ENCODE measurements at places on chromosomes 7 and 10.

DNA sequence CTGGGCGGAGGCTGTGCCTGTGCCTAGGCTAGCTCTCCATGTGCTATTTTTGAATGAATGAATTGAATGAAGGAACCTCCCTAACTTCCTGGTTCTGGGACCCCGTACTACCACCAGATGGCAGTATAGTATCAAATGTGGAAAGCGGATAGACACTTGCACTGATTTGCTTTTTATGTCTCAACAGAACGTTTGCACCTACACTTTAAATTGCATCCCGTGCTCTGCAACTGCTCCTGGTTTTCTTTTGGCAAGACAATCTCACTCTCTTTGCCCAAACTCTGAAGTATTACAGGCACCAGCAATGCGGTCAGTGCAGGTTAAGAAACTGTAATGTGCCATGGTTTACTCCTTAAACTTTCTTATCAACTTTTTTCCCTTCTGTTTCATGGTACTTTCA lies 6.5 kb downstream of the FZD8 start:
- peak; percentile 43 for DNase-seq

DNA sequence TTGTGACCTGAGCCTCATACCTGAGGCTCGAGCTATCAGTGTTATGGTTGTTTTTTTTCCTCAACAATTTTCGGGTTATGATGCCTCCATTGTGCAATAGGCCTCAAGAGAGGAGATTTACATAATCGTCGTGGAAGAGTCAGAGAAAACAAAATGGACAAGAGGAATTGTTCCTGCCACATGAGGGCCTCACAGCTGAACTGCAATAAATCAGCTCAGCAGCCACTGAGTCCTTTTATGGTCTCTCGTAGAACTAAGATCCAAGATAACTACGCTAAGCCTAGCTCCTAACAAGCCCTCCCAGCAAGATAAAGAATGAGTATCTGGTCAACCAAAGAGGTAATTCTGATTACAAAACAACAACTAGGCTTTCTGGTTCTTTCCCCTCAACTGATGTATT lies 336.8 kb downstream of the WDR11 start:
- DNase-seq: no peak

- DNase-seq: no peak
These were observed 739.6 kb downstream of the CCSER2 start for GRCh38 chr10:85067955-85068354.

DNA sequence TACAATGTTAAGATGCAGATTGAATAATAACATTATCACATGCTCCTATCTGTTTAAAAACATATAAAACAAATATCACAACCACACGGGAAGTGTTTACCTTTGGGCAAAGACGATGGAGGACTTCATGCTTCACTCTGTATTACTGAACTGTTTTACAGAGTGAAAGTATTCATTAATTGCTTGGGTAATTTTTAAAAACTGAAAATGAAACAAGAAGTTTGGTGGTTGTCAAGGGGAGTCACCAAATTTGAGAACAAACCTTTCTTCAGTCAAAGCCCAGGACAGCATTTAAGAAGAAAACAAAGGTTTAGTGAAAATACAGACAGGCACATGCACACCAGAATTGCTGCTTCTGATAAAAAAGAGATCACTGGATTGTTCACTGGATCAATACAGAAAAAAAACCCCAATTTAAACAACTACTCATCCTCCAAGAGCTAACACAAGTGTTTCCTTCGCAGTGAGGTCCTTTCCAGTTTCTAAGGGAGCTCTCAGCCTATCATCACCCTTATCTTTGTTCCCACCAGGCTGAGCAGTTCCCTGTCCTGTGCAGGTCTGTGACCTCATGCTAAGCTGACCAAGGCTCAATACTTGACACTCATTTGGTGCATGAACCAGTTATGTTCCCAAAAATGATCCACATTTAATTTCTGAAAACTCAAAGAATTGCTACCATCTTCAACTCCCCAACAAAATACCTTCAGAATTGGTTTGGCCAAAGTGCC lies 8.8 kb downstream of the PARP12 start:
- no peak for DNase-seq

DNA sequence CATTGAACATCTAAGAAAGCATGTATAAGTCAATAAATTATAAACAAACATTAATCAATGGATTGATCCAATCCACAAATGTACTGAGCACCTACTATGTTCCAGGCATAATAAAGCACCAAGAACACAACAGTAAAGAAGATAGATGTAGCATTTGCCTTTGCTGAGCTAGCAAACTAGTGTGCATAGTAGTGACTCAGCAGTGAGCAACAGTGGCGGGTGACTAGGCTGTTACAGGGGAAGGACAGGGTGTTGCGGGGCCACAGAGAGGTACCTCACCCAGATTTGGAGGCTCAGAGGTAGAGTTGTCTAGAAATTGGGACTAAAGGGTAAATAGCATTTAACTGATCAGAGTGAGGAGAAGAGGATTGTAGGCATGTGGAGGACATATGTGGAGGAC lies 83.6 kb downstream of the NXPH1 start:
- no peak for DNase-seq

DNA sequence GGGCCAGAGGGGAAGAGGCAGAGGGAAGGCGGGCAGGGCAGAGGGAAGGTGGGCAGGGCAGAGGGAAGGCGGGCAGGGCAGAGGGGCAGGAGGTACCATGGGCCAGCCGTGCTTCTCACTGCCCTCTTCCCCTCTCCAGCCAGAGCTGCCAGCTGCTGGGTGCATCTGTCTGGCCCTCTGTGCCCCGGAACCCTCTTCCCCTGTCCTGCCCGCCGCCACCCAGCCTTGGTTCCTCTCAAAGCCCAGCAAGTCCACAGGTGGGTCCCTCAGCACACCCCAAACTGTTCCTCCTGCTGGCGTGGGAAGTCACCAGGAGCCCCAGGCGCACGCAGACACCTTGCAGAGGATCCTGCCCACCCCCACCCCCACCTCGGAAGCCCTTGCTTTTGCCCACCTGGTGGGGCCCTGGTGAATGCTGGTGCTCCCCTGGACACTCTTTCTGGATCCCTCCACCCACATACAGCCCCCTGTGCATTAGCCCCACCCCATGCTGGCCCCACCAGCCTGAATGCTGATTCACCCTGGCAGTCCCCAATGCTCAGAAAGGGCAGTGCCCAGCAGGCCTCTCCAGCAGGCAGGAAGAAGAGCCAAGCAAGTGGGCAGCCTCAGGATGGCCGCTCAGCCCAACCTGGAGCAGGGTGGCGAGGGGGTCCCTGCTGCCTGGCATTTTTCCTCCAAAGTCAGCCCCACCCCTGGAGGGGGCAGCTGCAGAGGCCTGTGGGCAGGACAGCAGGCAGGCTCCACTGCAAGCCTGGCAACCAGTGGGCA lies 1.9 kb upstream of the PWWP2B start:
- DNase-seq: no peak

DNA sequence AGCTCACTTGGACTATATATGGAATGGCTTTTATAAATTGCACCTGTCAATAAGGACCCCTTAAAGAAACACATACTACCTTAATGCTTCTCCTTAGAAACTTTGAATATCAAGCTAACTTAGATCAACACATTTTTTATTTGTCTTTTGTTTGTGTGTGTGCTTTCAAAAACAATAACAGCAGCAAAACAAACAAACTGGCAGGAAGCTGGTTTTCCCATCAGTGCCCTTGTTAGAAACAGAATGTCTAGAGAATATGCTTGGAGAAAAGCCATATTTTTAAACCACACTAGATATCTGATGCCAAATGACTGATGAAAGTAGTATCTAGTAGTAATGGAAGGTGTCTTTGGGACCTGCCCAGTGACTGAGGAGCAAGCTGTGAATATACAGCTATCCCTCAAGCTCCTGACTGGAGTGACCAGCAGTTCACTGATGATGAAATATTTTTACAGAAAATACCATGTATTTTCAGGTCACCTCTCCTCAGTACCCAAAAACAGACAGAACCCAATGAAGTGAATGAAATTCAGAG lies 1.0 kb downstream of the PDE1C start:
- DNase-seq: no peak

- no peak for DNase-seq
These were observed 62.6 kb downstream of the MEST start for GRCh38 chr7:130554481-130554880.

DNA sequence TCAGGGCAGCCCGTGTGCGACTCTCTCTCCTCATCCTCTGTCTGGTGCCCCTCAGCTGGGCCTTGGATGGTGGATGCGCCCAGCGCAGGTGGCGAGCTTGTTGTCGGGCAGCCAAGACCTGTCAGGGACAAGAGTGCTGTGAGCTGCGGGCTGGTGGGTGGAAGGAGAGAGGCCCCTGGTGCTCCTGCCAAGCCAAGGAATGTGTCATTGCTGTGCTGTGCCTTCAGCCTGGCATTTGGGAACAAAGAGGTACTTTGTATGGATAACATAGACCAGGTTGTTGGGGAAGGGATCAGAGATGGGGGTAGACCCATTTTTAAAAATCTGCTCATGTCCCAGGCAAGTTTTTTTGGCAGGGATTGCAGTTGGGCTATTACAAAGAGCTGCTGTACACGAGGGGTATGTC lies 120.9 kb downstream of the PKD1L1 start:
- DNase-seq: peak; percentile 54

GRCh38 chr10:13916384-13916947 lies 329.7 kb downstream of the PRPF18 start:
- no peak for DNase-seq

GRCh38 chr10:15200626-15201025 lies 32.1 kb upstream of the NMT2 start:
- no peak for DNase-seq

DNA sequence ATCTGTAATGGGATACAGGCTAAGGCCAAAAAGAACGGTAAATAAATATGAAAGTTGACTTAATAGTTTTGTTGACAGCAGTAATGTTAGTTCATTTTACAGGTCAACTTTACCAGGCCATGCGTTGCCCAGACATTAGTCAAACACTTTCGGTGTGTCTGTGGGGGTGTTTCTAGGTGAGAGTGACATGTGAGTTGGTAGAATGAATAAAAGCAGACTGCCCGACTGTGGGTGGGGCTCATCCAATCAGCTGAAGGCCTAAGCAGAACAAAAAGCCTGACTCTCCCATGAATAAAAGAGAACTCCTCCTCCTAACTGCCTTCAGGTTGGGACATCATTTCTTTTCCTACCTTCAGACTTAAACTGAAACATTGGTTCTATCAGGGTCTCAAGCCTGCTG lies 132.3 kb downstream of the MTPAP start:
- DNase-seq: no peak

Measured in occipital lobe (tissue), 3 donors.